Kidney tubule cell (primary cell): ENCODE measurements at places on chromosomes 5 and 9.

GRCh38 chr5:149448831-149449714, 70.0 kb upstream of the IL17B start:
- no peak for DNase-seq

GRCh38 chr5:175688352-175689146, 30.7 kb downstream of the HRH2 start:
- no peak for DNase-seq

- no peak for DNase-seq
Measured at GRCh38 chr9:20269620-20270019, 352.7 kb downstream of the MLLT3 start.

DNA sequence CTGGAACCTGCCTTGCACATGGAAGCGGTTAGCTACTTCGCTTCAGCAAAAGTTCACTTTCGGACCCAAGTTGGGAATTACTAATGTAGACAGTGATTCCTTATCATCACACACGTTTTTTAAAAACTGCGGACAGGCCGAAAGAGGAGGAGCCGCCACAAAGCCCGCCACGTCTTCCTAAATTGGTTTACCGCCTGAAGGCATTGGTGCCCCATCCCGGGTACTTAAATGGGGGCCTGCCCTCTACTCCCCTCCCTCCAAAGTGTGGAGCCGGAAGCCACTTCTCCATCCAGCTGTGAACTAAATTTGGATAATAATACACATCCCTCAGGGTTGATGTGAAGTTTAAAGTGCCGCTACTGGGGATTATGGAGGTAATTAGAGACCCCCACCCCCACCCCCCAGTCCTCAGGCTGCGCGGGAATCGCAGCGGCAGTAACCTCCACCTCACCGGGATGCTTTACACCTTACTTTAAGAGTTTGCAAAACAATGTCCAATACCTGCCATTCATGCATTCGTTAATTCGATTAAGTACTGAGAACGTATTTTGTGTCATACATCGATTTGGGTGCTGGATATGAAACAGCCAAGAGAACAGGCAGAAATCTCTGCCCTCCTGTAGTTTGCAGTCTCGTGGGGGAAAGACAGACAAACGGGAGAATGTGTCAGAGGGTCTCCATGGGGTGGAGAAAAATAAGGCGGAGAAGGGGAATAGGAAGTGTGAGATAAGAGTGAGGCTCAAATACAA, 937 bp upstream of the MACROH2A1 start:
- no peak for DNase-seq

DNA sequence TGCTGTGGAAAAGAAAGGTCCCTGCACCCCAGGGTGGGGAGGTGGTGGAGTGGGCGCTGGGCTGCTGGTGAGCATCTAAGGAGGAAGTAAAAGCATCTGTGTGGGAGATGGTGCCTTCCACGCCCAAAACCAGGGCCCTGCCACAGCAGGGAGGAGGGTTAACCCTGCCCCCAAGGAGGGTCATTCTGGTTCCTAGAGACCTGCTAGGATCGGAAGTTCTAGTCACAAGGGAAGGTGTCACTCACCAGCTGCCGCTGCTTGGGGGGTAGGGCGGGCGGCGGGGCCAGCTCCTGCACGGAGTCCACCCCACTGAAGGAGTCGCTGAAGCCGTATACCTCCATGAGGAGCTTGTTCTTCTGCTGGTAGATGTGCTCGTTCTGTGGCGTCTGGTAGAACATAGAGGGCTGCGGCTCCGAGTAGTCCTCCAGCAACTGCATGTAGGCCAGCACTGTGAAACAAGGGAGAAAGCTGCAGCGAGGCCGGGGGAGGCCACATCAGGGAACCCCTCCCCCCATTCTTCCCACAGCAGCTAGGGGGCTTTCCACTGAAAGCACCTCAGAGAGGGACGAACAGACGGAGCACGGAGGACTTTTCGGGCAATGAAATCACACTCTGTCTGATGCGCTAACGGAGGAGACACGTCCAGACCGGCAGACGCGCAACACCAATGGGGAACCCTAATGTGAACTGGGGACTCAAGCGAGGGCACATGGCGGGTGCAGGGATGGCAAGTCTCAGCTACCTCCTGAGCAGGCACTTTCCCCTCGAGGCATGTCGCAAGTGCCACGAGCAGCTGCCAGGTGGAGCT, 76.4 kb downstream of the PRRT1B start:
- DNase-seq: no peak

DNA sequence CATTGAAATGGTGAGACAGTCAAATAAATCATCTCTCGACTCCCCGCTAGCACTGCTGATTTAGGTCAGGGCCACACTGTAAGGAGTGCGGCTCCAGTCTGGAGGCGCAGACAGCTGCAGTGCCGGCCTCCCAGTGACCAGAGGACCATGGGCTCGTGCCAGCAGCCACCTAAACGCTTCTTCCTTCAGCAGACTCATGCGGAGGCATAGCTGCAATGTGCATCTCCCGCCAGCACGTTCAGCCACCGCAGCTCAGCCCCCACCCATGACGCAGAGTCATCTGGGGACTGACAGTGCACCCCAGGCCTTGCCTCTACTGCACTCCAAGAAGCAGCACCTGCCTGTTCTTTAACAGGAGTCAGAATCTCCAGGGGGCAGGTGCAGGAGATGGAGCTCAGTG, 13.6 kb upstream of the MAPK9 start:
- no peak for DNase-seq

- DNase-seq: no peak
Measured at GRCh38 chr5:39587675-39588074, 162.9 kb upstream of the DAB2 start.

DNA sequence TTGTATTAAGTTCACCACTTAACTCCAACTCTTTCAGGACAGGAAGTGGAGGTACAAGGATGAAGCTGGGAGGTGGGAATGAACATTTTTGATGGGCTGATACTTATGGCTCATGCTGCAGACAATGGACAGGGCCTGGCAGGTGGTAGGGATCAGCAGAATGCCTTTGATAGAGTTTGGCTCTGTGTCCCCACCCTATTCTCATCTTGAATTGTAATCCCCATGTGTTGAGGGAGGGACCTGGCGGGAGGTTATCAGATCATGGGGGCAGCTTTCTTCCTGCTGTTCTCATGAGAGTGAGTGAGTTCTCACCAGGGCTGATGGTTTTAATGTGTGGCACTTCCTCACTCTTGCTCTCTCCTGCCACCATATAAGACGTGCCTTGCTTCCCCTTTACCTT, 87.3 kb upstream of the PRLR start:
- DNase-seq: no peak

GRCh38 chr9:130034570-130034969, 8.4 kb downstream of the FNBP1 start:
- DNase-seq: peak; percentile 33

- DNase-seq: no peak
Measured at GRCh38 chr5:64865662-64866061, 96.9 kb downstream of the CWC27 start.

- peak; percentile 47 for DNase-seq
Measured at GRCh38 chr5:59660737-59661136, 232.8 kb downstream of the PDE4D start.

DNA sequence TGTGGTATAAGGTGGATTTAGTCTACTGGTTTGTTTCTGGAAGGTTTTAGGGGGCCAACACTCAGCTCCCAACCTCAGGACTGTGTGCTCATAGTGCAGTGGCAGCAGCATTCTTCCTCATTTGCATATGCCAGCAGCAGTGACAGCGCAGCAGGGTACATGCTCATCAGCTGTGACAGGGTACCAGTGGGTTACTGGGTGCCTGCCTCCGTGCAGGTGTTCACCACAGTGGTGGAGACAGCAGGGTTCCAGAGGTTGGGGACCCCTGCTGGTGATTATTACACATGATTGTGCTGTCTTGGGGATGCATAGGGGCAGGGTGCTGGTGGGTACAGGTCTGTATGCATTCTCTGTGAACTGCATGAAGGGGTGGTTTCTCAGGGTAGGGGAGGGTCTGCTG, 45.5 kb upstream of the IFNE start:
- no peak for DNase-seq

DNA sequence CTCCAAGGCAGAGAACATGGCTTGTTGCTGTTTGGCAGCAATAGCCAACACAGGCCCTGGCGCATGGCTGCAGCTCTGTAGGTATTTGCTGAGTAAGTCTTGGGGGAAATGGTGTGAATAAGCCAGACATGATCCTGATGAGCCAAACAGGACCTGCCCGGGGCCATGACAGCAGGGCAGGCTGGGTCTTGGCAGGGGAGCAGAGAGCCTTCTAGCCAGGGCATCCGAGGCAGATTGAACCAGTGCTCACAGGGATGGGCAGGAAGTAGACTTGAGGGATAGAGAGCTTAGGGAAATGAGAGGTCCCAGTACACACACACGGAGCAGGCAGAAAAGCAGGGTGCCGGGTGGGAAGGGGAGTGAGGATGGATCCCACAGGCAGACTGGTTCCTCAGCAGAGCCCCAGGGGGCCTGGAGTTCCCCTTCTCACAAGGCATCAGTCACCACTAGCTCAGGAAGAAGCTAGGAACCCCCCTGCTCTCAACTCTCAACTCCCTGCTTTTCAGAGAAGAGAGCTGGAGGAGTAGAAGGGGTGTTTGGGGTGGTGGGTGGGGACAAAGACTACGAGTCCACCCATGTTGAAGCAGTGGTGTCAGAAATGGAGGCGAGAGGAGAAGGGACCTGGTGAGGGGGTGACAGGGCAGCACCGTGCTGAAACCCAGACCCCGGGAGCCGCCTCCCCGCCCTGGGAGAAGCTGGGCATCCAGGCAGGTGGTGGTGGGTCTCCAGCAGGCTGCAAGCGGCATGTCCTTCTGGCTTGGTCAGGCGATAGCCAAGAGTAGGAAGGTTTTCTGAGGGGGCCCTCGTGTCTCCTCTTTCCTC, 111.1 kb downstream of the RGS3 start:
- peak; percentile 69 for DNase-seq

- no peak for DNase-seq
Measured at GRCh38 chr5:33260098-33260497, 180.7 kb upstream of the TARS1 start.

GRCh38 chr9:135400496-135400895, 79.1 kb upstream of the PPP1R26 start:
- DNase-seq: no peak

- peak; percentile 32 for DNase-seq
Measured at GRCh38 chr9:107137495-107138202, 145.4 kb upstream of the RAD23B start.

DNA sequence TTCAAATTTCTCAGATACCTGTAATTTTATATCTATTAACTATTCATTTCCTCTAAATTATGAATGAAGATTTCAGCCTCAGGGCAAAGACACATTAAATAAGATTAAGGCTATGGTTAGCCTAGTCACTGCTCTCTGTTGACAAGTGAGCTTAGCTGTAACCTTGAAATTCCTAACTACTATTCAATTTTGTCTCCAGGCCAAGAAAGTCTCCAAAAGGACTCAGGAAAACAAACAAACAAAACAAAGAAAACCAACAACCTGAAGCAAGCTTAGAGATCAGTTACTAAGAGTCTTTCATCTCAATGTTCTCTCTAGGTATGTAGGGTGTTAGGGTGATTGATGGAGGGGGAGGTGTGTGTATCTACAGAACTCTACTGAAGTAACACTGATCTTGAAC, 9.6 kb upstream of the CTNNAL1 start:
- DNase-seq: no peak

GRCh38 chr9:89842267-89842768, 237.5 kb downstream of the GADD45G start:
- no peak for DNase-seq

- no peak for DNase-seq
Measured at GRCh38 chr5:16296946-16297345, 117.4 kb upstream of the MARCHF11 start.

DNA sequence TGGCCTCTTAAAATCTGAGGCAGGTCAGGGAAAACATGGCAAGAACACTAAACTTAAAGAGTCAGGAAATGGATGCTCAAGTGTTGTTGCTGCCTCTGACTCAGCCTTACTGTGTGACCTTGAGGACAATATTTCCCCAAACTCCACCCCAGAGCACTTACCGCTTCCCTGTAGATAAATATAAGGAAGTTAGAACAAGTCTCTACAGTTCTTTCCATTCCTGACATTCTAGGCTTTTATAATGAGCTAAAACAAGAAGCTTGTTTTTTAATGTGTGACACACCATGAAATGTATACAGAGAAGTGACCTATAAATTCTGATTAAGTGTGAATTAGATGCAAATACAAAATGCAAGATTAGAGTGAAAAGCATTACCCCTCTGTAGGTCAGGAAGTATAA, 129.3 kb downstream of the GRIA1 start:
- DNase-seq: peak; percentile 55

- no peak for DNase-seq
Measured at GRCh38 chr9:107284636-107285035, 1.6 kb downstream of the RAD23B start.
